Activated CD4-positive, alpha-beta T cell treated with anti-CD3 and anti-CD28 coated beads, Interleukin-2, amount 50 U/mL, for 16 hours (primary cell): ENCODE measurements at places on chromosomes 6 and 20.
A peak's percentile ranks its signal among the peaks of the same experiment; 100 is the strongest.

- DNase-seq = no peak
Measured at GRCh38 chr20:35626386-35627001, 10.9 kb downstream of the SPAG4 start.

DNA sequence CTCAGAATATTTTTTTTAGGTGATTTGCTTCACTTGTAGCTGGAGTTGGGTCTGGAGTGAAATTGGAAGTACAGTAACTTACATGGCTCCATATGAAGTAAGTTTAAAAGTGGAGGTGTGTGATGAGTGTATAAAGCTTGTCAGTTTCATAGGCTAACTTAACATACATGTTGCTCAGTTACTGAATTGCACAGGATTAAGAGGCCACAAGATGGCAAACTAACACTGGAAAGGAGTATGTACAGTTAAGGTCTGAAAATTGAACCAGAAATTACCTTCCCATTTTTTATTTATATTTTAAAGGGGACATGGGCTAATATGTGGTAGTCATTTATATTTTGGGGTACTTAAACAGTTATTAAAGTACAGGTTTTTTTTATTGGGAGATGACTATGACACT lies 45.3 kb upstream of the SMIM8 start:
- no peak for DNase-seq

DNA sequence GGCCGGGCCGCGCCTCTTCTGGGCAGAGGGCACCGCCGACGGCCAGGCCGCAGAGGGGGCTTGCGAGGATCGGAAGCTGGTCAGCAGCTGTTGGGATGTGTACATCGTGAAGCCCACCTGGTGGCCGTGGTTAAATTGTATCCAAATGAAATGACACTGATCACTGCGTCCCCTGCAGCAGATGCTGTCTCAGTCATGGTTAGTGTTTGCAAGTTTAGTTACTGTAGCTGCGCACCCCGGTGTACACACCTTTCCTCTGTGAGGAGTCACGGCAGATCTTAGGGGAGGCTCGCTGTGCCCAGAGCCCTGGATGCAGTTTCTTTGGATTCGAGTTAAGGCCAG lies 653 bp downstream of the NAA20 start:
- peak; percentile 15 for DNase-seq

GRCh38 chr20:15491575-15491974 lies 1081.7 kb downstream of the KIF16B start:
- no peak for DNase-seq

GRCh38 chr20:25538838-25539665 lies 46.3 kb downstream of the NINL start:
- DNase-seq = no peak

DNA sequence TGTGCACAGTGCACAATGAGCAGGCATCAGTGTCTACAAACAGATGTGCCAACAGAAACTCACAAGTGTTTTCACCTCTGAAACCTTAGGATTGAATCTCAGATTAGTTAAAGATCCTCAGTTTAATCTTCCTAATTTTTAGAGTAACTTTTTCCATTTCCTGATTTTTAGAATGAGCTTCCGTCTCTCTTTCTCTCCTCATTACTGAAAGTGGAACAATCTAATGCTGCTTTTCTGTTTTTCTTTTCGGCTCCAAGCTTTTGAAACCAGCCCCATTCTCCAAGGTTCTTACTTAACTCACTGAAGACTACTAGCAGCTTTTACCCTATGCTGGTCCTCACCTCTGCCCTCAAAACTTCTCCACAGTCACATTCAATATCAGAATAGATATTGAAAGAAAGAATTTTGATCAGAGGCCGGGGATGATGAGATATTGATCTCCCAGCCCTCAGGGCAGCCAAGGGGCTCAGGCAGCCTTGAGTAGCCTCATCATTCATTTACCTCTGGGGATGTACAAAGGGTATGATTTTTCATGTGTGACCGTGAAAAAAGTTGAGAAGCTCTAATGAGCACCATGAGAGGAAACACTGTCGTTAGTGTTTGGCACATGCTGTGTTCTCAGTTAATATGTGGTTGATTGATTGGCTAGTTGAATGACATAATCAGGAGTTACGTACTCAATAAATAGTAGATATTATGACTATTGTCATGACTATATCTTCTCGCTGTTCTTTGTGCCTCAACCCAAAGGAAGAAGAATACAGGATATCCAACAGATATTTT lies 11.9 kb upstream of the STK38 start:
- DNase-seq = no peak

- DNase-seq = peak; percentile 34
Measured at GRCh38 chr6:53892707-53893106, 97.9 kb downstream of the LRRC1 start.

GRCh38 chr6:64580346-64580745 lies 944.7 kb downstream of the PHF3 start:
- no peak for DNase-seq

DNA sequence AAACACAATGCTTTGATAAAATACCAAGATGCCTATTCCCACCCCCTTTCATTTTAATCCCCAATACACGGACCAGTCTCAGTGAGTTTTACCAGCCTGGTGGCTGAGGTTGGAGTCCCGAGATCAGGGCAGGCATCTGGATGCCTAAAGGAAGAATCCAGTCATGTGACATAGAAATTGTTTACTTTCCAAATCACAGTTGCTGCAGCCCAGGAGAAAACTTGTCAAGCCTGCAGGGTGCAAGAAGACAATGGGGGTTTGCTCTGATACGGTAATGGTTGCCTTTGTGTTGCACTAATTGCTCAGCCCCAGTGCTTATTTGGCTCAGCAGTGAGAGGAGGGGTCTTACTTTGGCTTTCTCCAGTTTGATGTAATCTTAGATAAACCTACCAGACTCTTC lies 308.5 kb upstream of the POU3F2 start:
- no peak for DNase-seq

- DNase-seq = no peak
Measured at GRCh38 chr6:51788121-51788520, 299.3 kb downstream of the PKHD1 start.

- DNase-seq = no peak
Measured at GRCh38 chr20:57288651-57289277, 22.3 kb upstream of the BMP7 start.

GRCh38 chr6:84422380-84422968 lies 195.0 kb upstream of the CEP162 start:
- peak; percentile 29 for DNase-seq

- peak; percentile 61 for DNase-seq
Measured at GRCh38 chr6:136784910-136785746, 7.1 kb downstream of the MAP3K5 start.

DNA sequence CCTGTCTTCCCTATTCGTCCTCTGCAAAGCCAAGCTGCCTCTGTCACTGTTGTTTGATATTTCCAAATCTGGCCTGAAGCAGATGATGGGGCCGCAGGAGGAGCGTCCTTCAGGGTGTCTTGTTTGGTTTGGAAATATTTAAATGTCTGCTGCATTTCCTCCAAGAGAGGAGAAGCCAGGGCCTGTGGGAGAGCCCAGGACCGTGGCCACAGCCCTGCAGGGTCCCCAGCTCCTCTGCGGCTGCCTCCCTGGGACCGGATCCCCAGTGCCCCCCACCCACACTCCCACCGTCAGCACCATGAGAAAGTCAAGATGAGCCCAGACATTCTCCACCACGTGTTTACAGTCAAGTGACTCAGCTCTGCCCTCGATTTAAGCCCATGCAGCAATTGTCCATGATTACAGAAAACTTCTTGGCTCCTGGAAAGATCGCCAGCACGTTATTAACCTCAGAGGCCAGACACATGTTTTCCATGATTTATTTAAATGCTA lies 18.2 kb downstream of the FOXF2 start:
- no peak for DNase-seq

GRCh38 chr6:41047306-41047705 lies 5.0 kb downstream of the TSPO2 start:
- DNase-seq = no peak

DNA sequence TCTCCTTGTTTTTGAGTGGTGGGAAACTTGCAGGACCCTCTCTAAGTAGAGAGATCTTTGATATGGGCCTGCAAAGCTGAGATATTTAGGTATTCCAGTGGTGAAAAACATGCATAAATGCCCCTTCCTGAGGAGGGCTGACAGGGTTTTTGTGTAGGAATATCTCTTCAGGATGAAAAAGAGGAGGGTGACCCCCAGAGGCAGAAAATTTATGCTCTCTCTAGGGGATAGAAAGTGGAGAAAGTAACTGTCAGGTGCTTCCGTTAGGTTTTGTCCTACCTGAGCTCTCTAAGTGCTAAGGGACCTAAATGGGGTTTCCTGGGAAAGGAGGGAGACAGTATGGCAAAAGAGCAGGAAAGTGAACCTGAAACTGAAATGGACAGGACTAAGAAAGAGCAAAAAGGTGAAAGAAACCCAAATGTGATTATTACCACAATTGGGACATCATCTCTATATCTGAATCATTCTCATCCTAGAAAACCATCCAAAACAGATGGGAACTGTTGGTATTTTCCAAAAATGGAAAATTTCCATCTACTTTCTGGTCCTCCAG lies 2.0 kb downstream of the COL19A1 start:
- DNase-seq = no peak

DNA sequence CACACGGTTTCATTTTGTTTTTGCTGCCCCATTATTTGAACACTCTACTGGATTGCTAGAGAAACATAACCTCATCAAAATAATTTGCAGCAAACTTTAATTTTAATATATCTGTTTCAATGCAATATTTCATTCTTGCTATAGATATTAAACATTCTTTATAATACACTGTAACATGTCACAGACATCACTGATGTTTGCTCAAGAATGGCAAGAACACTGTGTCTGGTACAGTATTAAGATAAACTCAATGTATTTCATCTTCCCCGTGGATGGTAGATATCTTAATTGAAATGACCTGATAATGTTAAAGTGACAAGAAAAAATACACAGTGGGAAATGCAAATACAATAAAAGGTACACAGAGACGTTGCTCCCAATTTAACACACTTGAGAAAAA lies 86.0 kb downstream of the PTCHD4 start:
- no peak for DNase-seq

DNA sequence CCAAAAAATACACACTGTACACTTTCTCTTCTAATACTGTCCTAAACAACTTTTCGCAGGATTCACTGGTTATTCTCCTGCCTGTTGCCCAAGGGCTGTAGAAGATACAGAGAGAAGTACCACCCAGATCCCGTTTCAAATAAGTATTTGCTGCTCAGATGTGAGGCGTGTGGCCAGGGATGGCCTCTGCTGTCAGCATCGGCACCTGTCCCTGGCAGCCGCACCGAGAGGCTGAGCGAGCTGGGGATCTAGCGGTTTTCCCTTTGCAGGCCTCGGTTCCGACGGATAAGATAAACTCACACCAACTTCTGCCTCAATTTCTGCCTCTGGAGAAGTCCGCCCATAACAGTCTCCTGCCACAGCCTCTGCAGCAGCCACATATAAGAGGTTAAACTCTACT lies 685.2 kb upstream of the AGPAT4 start:
- no peak for DNase-seq

GRCh38 chr6:24848461-24848860 lies 49.7 kb upstream of the ARMH2 start:
- DNase-seq = no peak

DNA sequence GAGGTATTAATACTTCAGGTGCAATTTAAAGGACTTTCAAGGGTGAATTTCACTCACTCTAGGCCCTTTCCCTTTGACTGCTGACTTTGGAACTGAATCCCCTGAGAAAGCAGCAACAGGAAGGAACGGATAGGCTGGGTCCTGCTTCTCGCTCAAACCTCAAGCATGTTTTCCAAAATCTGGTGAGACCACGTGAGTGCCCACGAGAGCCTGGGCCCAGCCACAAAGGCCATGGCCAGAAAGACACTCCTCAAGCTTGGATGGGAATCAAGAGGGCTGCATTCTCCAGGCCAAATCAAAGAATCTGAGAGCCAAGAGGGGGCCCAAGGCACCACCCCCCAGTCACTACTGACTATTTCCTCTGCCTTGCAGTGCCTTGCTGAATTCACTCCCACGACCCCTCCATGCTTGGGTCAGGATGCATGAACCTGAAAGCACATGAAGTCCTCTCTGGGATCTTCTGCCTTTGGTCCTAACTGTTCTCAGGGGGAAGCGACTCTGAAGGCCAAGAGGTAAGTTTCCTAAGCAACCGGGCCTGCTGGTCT lies 146.1 kb downstream of the NFATC2 start:
- DNase-seq = no peak

GRCh38 chr6:55208478-55209458 lies 34.5 kb downstream of the HCRTR2 start:
- DNase-seq = no peak

GRCh38 chr20:33570743-33571142 lies 80.8 kb downstream of the CBFA2T2 start:
- DNase-seq = no peak
